ENCODE measurements at places on chromosomes 11 and 22.

DNA sequence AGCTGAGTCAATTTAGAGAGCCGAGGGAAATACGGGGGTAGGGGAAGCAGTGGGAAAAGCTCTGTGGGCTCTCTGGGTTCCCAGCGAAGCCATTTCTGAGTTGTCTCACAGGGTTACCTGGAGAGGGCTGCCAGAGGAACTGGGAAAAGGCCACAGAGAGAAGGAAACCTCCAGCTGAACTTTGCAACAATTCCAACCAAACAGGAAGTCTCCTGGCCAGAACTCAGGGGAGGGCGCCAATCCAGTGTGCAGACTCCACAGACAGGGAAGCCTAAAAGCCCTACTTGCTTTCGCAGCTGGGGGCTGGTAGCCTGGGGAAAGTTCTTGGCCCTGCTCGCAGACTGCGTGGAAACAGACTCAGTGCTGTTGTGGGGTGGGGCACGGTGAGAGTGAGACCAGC is 23.1 kb upstream of the GNAZ start:
- DNase-seq, result no peak

DNA sequence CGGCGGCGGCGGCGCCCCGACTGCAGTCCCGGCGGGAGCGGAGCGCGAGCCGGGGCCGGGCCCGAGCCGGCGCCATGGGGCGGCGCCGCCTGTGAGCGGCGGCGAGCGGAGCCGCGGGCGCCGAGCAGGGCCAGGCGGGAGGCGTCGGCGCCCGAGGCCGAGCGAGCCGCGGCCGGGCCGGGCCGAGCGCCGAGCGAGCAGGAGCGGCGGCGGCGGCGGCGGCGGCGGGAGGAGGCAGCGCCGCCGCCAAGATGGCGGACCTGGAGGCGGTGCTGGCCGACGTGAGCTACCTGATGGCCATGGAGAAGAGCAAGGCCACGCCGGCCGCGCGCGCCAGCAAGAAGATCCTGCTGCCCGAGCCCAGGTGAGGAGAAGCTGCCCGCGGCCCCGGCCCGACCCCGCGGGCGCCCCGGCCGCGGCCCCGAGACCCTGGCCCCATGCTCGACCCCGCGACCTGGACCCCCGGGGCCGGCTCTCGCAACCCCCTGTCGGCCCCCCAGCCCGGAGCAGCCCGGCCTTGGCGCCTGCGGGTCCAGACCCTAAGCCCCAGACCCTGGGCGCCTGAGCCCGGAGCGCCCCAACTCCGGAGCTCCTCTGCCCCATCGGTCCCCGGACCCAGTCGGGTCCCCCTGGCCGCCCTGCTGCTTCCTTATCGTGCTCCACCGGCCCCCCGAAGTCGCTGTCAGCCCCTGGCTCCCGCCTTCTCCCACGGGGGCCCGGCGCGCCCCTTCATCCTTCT is at the start of gene GRK2:
Gene GRK2, plus strand, starts transcription at position 25 of the 739 bp plus-strand sequence. Its CDS starts 227 bp downstream, at position 252.
- DNase-seq, result no peak

- DNase-seq, result no peak
Observed at GRCh38 chr22:27624705-27625104, 176.9 kb downstream of the MN1 start.

DNA sequence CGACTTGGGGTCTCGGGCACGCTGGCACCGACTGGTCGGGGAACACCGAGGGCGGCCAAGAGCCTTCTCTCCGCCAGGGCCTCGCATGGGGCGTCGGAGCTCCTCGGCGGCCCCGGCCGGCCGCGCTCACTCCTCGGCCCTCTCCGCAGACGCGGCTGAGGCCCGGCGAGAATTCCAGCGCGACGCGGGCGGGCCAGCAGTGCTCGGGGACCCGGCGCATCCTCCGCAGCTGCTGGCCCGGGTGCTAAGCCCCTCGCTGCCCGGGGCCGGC is 5.6 kb downstream of the TBX1 start:
- DNase-seq, result no peak

DNA sequence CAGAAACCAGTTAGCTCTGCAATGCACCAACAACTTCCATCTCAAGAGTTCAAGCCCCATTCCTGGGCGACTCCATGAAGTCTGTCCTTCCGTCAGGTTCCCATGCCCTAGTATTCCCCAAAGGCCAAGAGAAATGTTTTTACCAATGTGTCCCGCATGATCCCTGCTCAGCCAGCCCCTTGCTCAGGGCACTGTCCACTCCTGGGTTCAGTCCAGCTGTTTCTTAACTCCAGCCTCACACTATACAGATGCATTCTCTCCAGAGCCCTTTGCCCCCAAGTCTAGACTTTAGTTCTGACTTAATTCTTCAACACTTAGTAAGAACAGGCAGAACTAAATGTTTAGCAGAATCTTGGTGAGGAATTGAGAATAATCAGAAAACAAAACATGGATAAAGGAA is 497.5 kb downstream of the SOX6 start:
- DNase-seq, result no peak

GRCh38 chr11:35906681-35907080 is 37.2 kb upstream of the LDLRAD3 start:
- DNase-seq, result no peak

DNA sequence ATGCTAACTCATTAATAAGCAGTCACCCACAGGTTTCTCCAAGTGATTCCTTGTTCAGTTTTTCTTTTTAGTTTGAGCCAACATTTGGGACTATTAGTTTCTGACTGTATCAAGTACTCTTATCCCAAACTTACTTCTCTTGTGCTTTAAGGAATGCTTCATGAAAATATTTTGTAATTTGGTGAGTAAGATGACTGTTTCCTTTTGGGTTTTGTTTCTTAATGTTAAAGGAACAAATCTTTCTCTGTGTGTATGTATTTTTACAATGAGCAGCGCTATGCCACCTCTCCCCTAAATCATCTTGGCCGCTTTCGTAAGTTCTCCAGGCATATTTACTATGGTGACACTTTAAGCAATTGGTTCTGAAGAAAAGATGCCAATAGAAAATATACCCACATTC is 72.4 kb downstream of the LDLRAD3 start:
- no peak for DNase-seq

- no peak for DNase-seq
Observed at GRCh38 chr11:9756461-9756860, 92.6 kb downstream of the SWAP70 start.

GRCh38 chr11:8328848-8329330 is 65.2 kb upstream of the LMO1 start:
- peak; percentile 51 for DNase-seq

DNA sequence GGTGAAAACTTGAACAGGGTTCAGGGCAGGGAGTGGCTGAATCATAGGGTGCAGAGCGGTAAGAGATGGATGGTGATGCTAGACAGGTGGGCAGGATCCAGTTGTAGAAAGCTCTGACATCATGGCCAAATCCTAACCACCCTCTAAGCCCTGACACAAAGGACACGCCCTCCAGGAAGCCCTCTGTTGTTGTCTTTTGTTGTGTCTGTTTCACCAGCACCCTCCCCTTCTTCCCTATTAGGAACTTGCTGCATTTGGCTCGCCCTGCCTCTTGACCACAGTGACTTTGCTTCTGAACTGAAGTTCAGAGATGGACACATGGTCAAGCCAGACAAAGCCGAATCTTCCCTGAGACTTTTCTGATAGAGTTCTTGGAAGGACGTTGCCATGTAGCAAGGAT is 14.2 kb upstream of the APOL6 start:
- DNase-seq, result no peak

DNA sequence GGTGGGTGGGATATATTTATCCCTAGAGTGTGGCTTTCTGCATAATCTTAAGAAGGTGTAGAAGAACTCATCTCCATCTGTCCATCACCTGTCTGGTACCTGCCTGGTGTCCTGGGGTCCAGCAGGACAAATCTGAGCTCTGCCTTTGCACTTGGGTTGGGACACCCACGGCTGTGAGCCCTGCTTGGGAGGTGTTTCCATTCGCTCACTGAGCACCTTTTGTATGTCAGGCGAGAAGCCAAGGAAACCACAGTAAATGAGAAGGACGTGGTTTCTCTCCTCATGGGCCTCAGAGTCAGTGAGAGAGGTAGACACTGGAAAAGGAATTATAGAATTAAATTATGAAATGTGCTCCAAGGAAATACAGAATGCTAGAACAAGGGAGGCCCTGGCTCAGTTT is 555.9 kb downstream of the MIAT start:
- no peak for DNase-seq

GRCh38 chr11:72609045-72609444 is 65.2 kb downstream of the PDE2A start:
- DNase-seq, result no peak

GRCh38 chr22:22214819-22215329 is 29.7 kb upstream of the VPREB1 start:
- DNase-seq, result no peak

- DNase-seq, result no peak
Observed at GRCh38 chr11:119389611-119390254, 8.2 kb upstream of the USP2 start.

- DNase-seq, result no peak
Observed at GRCh38 chr11:7548659-7549274, 35.0 kb downstream of the PPFIBP2 start.

DNA sequence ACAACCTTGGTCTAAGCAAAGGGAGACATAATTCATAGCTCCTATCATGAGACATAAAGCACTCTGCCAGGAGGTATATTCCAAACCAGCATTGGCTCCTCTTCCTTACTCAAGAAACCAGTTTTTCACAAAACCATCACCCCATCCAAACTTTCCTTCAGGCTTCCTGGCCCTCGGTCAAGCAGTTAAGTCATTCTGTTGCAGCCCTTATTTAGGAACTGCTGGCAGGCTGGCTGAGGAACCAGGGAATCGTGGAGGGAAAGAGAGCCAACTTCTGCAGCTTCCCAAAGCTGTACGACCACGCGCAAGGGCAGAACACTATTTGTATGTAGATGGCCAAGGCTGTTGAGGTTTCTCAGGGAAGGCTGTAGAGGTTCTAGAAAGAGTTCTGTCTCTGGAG is 680 bp downstream of the IFT46 start:
- DNase-seq, result no peak

GRCh38 chr22:28933321-28933720 is 49.9 kb downstream of the ZNRF3 start:
- DNase-seq, result no peak

GRCh38 chr22:49367041-49367697 is 460.5 kb downstream of the BRD1 start:
- no peak for DNase-seq

DNA sequence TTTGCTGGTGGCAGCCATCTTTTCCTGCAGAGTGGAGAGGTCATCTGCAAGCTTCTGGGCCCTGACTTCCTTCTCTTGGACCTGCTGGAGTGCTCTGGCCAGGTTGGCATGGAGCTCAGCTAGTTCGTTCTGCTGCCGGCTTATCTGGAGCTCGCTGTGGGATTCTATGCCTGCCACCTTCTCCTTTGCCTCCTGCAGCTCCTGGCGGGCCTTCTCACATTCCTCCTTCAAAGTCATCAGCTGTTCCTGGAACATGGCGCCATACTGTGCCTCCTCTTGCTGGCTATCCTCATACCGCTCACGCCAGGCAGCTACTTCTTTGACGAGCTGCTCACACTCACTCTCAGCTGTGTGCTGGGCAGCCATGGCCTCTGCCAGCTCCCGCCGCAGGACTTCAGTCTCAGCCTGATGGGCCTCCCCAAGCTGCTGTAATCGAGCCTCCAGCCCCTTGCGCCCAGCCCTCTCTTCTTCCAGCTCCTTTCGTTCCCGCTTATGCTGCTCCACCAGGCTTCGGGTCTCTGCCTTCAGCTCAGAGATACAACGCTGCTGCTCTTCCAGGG is 16.1 kb downstream of the IL18BP start:
- no peak for DNase-seq

DNA sequence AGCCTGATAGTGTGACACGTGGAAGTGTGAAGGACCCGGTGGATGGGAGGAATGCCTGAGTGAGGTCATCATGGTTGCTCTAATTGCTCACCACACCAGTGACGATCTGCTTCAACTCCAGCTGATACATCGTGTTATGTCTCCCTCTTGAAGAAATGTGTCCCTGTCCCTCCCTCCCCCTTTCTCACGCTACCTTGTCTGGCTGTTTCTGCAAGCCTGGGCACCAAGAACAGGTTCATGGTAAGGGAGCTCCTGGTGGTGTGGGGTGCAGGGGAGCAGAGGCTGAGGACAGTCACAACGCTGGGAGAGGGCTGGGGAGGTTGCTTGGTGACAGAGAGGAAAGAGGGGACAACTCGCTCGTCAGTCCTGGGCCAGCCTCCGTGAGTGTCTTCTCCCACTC is 413.4 kb downstream of the SOX6 start:
- DNase-seq, result no peak

DNA sequence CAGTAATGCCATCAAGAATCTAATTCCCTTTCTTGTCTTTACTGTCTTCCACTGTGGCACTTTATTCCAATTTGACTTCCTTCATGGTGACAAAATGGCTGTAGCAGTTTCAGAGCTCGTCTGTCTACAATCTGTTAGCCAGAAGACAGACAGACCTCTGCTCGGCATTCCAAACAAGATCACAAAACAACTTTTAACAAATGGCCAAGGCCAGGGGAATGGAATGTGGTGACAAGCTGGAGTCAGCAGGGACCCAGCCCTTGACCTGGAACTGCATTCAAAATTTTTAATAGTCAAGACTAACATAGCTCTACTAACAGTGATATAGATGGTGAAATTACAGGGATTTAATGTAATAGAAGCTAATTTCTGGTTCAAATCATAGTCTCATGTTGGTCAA is 637.2 kb downstream of the ETS1 start:
- DNase-seq, result no peak

- no peak for DNase-seq
Observed at GRCh38 chr11:5983443-5983842, 3.3 kb downstream of the OR52L1 start.
